CD4-positive, alpha-beta T cell treated with Interferon alpha-2 for 1 hour (primary cell): ENCODE measurements at places on chromosomes 16 and 17.

- DNase-seq: peak; percentile 36
Measured at GRCh38 chr17:58121925-58122324, 26.3 kb upstream of the OR4D1 start.

DNA sequence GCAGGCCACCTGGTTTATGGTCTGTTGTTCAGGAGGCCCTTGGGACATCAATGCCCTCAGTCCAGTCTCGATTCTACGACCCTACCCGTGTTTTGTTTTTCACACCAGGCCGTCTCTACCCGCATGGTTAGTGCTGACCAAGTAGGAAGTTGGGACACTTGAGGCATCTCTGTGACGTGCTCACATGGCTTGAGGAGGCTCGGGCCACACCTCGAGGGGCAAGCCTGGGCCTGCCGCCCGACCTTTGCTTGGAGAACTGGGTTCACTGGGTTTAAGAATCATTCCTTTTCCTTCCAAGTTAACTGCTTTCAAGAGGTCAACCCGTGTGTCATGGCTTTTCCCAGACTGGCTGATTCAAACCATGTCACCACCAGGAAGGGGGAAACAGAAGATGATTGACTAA lies 86.8 kb downstream of the CMIP start:
- no peak for DNase-seq

GRCh38 chr17:64729201-64729600 lies 67.1 kb upstream of the SMURF2 start:
- no peak for DNase-seq

DNA sequence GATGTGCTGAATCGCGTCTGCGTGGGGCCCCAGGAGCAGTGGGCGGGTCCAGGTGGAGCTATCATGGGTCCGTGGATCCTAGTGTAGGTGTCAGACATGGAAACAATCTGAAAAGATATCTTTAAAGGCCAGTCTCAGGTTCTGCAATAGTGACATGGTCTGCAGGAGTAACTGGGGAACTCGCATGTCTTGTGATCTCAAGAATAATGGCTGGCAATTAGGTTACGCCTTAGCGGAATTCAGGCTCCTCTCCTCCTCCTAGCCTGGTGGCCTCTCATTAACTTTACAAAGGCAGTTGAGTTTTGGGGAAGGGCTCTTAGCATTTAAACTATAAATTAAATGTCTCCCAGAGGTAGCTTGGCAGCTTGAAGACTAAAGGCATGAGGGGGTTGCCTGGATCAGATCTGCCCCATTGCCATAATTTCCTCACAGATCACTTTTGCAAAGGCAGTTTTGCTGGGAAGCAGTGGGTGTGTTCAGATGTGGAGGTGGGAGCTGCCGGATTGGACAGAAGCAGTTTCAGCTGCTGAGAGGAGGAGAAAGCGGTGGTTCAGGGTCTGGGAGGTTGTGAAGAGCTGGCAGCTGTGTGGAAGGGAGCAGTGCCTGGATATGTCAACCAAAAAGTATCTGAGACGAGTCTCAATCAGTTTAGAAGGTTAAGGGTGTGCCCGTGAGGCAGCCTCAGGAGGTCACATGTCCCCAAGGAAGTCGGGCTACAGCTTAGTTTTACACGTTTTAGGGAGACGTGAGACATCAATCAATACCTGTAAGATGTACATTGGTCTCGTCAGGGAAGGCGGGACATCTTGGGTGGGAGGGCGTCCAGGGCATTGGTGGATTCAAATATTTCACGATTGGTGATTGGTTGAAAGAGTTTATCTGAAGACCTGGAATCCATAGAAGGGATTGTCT lies 2.7 kb downstream of the TBCD start:
- no peak for DNase-seq

- no peak for DNase-seq
Measured at GRCh38 chr16:77470851-77471250, 36.0 kb upstream of the ADAMTS18 start.

- no peak for DNase-seq
Measured at GRCh38 chr17:80274871-80275449, 14.3 kb downstream of the RNF213 start.

GRCh38 chr17:8292639-8293395 lies 2.4 kb downstream of the SLC25A35 start:
- DNase-seq: no peak

- DNase-seq: no peak
Measured at GRCh38 chr17:2980211-2980903, 83.0 kb downstream of the OR1D5 start.

- DNase-seq: no peak
Measured at GRCh38 chr17:3573246-3574100, 15.9 kb upstream of the TRPV3 start.

GRCh38 chr17:65167566-65167965 lies 30.4 kb downstream of the RGS9 start:
- no peak for DNase-seq

DNA sequence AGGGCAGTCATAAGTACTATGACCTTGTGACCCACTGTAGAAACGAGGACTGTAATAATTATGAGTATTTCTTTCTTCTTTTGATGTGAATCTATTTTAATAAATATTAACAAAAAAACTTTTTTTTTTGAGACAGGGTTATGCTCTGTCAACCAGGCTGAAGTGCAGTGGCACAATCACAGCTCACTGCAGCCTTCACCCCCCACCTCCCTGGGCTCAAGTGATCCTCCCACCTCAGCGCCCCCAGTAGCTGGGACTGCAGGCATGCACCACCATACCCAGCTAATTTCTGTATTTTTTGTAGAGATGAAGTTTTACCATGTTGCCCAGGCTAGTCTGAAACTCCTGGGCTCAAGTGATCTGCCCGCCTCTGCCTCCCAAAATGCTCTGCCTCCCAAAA lies 32.6 kb downstream of the SCPEP1 start:
- DNase-seq: no peak

GRCh38 chr17:15944759-15945526 lies at the start of gene ADORA2B:
TSS of gene ADORA2B (plus strand) at chr17:15945130. CDS start at chr17:15945249, 119 bp downstream.
- DNase-seq: peak; percentile 24

GRCh38 chr17:33779234-33779591 lies 475.9 kb upstream of the CCL2 start:
- peak; percentile 20 for DNase-seq

DNA sequence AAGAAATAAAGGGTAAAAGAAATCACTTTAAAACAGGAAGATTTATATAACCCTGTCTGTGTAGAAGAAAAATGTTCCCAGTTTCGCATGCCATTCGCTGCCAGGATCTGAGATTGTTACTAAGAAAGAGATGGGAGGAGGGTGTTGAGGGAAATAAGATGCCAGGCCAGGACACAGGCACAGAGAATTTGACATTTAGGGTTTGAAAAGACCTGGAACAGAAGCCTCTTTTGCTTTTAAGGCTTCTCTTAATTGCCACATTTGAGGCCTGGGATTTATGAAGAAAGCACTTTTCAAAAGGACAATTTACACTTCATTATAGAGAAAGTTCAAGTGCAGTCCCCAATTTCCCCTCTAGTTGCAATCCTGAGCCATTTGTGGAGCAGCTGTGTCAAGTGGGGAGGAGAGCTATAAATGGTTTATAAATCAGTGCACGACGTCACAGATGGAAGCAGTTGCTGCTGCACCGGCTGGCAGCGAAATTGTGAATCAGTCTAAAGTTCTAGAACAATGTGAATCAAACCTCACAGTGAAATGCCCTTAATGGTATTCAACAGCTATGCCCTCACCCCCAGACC lies 26.5 kb upstream of the C16orf87 start:
- no peak for DNase-seq

GRCh38 chr17:30296499-30297080 lies 4.8 kb upstream of the BLMH start:
- no peak for DNase-seq

DNA sequence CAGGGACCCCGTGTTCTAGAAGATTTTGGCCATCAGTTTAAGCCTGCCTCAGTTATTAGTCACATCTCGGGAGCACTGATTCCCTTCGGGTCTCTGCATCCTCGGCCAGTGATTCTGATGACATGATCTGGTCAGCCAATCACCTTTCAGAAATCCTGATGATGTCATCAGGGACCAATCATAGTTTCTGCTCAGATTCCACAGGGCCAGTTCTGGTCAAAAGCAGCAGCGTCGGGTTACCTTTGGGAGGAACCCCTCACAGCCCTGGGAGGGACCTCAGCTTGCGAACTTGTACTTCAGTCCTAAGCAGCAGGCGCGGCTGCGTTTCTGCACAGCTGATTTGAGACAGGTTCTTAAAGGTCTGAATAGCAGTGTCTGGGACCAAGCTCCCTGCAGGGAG lies 13.9 kb downstream of the KDM8 start:
- no peak for DNase-seq

- no peak for DNase-seq
Measured at GRCh38 chr17:69067274-69068047, 6.7 kb upstream of the ABCA9 start.

DNA sequence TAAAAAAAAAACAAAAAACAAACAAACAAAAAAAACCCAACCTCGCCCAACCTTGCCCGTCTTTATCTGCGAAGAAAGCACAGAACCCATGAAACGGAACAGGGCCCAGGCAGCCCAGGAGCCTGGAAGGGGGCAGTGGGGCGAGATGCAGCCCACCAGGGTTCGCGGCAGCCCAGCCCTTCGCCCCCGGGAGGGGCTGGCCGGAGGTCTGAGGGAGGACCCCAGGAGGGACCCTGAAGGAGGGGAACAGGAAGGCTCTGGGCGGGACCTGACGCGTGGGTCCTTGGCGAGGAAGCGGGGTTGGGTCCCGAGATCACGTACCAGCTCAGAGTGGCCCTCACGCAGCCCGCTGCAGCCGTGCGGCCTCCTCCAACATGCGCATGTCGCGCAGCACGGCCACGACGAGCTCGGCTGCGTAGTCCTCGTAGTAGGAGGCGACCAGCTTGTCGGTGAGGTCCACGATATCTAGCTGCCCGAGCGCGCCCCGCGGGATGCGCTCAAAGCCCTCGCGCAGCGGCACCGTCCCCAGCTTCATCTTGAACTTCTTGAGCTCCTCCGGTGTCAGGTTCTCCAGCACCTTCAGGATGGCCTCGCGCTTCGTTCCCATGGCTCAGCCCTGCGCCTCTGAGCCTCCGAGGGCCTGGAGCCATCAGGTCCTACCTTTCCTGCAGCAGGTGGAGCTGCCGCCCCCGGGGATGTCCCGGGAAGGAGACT lies at the start of gene PYDC1:
Gene PYDC1, minus strand, starts transcription at position 714 of the 714 bp plus-strand sequence. Its CDS starts 107 bp downstream, at position 607.
- DNase-seq: no peak

- DNase-seq: no peak
Measured at GRCh38 chr16:85662482-85662812, 26.3 kb downstream of the GINS2 start.

- DNase-seq: no peak
Measured at GRCh38 chr16:10646581-10647263, 48.0 kb downstream of the TEKT5 start.

GRCh38 chr17:50955160-50955559 lies 89.0 kb upstream of the TOB1 start:
- DNase-seq: no peak

DNA sequence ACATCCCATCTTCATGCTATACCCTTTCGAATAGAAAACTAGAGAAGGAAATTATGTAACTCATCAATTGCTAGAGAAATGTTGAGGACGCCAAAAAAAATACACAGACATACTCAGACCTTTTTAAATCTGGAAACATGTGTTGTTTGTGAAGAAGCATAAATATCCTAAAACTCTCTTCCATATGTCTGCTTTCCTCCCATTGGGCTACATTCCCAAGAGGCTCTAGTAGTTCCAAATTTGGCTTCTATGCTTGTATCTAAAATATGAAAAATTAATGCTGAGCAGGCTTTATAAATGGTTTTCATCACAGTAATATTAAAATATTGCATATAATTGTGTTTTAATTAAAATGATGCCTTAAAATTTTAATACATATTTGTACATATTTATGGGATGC lies 297.9 kb upstream of the PSMD7 start:
- no peak for DNase-seq

- no peak for DNase-seq
Measured at GRCh38 chr16:87880117-87880696, 10.9 kb upstream of the SLC7A5 start.

- no peak for DNase-seq
Measured at GRCh38 chr16:88655053-88655732, 4.3 kb upstream of the CYBA start.
